ENCODE measurements at places on chromosomes 5 and 9.

DNA sequence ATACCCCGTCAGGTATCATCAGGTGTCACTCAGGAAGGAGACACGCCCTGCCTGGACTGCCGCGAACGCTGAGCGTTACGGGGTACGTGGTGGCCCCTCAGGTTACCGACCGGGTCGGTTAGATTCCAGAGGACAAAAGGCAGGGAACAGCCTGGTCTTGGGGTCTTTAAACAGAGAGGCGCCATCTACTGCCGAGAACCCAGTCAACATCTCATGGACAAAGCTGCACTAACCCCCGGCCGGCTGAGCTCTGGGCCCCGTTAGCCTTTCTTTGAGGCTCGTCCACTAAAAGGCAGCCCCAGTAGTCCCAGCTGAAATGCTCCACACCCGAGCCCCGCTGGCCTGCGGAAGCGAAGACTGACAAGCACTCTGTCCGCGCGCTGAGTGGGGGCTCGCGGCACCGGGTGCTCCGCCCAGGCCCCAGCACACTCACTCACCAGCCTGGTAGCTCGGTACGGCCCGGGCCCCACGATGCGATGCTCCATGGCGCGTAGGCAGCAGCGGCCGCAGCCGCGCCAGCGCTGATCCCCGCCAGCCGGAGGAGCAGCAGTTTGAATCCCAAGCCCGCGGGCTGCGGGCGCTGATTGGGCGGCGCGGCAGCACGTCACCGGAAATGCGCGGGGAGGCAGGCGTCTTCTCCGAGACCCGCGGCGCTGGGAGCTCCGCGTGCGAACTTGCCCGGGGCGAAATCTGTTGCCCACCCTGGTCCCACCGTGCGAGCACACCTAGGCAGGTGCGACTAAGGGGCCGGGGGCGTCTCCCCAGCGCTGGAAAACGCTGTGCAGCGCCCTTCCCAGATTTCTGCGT, at the start of gene DEPDC1B:
Gene DEPDC1B (minus strand): TSS at position 558 of the 807 bp plus-strand sequence. CDS start 73 bp downstream, at position 485.
- DNase-seq, result peak; percentile 95

DNA sequence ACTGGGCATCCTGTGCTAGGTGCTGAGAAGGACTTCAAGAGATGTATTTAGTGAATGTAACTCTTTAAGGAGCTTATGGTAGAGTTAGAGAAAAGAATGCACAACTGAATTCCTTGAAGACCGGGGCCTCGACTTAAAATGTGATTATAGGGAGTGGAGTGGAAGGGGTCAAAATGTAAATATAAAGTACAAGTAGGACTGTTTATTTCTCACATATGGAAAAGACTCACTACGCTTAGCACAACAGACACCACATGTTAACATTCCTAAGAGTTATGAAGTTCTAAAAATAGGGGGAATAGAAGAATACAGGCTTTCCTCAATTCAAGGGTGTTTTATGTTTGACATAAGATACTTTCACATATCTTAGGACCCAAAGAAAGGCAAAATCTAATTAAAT, 117.8 kb upstream of the OSMR start:
- no peak for DNase-seq

DNA sequence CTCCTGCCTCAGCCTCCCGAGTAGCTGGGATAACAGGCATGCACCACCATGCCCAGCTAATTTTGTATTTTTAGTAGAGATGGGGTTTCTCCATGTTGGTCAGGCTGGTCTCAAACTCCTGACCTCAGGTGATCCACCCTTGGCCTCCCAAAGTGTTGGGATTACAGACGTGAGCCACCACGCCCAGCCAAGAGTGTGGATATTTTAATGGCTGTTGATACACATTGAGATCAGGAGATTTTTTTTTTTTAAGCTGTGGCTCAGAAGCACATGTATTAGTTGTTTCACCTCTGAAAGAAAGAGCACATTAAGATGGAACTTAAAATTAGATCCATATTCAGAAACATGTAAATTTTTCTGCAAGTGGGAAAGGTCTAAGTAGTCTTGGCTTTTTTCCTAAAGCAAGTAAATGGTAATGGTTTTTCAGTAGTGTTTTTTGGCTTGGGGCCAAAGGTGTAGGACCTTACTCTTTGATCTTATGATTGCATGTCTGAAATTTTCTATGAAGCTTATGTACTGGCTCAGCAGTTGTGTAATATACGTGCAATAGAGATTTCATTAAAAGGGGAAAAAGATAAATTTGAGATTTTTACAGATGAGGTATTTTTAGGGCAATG, 9.9 kb downstream of the RBM27 start:
- DNase-seq, result no peak

DNA sequence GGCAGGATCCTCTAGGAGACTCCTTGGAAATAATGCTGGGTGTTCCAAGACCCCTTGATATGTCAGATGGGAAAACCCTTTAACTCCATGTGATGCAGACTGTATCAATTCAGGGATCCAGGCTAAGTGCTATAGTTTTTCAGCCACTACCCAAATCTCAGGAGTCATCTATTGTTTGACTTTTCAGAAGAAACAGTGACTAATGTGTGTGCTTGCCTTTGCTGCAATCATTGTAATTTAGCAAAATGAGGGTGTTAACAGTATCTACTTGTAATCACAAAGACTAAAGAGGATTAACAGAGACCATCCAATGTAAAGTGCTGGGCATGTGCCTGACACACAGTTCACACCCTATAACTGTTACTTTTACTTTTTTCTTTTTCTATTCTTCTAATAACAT, 309.6 kb upstream of the RFX3 start:
- DNase-seq, result no peak

DNA sequence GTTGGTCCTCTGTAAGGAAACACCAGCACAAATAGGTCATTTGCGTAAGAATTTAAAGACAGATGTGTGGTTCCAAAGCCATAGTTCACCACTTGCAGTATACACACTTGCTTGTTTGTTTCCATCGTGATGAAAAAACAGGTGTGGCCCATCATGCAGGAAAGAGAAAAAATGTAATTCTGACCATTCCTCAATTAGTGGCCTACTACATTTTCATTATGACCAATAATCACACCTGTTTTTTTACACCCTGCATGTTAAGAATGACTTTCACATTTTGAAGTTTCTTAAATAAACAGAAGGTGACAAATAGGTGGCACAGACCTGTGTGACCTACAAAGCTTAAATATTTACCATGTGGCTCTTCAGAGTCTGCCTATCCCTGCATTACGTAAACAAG, 2.2 kb upstream of the ICE1 start:
- DNase-seq, result no peak

GRCh38 chr5:18023986-18024385, 389.7 kb downstream of the TAF11L14 start:
- DNase-seq, result no peak

DNA sequence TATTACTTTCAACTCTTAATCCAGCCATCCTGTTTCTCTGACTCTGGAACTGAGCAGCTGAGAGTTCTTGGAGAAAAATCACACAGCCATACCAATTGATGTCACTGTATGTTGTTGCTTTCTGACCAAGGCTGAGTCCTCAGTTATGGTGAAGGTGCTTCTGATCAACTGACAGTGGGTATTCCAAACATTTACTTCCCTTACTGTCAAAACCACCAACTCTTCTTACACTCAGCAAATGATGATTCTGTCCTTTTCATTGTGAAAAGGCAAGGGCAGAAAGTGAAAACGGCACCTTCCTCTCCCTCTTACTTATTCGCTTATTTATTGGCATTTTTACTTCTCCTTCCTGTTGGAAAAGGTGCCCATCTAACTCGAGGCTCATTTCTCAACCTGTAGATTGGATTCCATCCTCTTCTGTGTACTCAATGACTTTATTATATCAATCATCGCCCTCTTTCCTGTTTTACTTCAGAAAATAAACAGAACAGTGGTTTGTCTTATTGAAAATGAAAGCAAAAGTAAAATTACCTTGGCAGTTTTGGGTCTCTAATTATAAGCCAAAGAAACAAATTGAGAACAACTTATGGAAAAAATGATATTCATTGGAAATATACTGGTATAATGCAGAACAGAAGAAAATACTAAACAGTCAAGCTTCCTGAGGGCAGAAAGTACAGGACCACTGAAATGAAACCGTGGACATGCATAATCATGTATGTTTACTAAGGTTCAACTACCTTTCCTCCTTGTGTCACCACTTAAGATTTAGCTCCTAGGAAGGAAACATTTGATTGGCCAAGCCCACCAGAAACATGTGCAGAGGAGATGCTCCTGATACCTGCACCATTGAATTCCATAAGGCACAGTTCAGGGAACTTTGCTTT, 104.5 kb upstream of the CHD1 start:
- DNase-seq, result no peak

Data from brain (organoid and tissue), 16 donors.